ENCODE measurements at places on chromosomes 1 and 21.

- DNase-seq, result no peak
These were observed 176.6 kb downstream of the NRIP1 start for GRCh38 chr21:14888202-14888601.

- peak; percentile 44 for DNase-seq
These were observed 6.7 kb upstream of the HUNK start for GRCh38 chr21:31866077-31866511.

DNA sequence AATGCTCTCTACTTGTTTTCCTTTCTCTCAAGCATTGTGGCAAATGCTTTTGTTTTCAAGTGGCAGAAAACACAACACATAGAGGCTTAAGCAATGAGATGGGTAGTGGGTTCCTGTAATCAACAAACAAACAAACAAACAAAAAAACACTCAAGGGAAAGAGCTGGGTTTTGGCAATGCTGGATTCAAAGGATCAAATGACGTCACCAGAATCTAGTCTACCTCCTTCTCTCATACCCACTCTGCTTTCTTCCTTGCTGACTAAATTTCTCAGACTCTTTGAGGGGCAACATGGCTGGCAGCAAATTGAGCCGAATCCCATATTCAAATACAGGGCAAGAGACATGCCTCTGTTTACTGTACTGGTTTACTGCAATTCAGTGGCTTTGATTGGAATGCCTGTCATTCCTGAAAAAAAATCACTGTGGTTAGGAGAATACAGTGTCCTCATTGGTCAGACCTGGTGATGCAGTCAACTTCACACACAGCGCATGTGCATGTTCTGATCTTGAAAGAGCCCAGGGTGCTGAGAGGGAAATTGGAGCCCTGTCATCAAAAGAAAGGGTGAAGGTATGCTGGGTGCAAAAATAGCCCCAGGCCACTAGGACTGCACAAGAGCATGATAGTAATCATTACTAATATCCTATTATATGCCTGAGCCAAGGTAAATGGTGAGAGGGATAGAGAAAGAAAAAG is 356.2 kb downstream of the KCTD3 start:
- no peak for DNase-seq

- no peak for DNase-seq
These were observed 73.1 kb downstream of the KIF1B start for GRCh38 chr1:10283318-10283984.

GRCh38 chr1:167746988-167747655 is 25.3 kb downstream of the MPZL1 start:
- DNase-seq, result no peak

DNA sequence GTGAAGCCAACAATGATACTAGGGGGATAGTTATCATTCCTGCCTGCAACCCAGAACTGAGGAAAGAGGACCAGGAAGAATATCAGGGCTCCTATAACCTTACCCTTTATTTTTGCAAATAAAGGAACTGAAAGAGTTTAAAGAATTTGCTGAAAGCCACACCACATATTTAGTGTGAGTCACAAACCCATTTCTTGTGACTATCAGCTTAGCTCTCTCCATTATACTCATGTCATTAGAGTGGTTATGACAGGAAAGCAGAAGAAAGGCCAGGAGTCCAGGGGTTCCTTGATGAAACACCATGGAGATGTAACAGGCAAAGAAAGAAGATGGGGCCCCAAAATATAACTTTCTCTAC is 141.1 kb upstream of the SAMSN1 start:
- no peak for DNase-seq

- no peak for DNase-seq
These were observed 3.8 kb downstream of the TRIM62 start for GRCh38 chr1:33177996-33178540.

GRCh38 chr1:192927496-192927895 is 118.7 kb downstream of the RGS2 start:
- no peak for DNase-seq

GRCh38 chr1:183306317-183307042 is 111.7 kb downstream of the NMNAT2 start:
- no peak for DNase-seq

GRCh38 chr1:229028544-229028943 is 242.4 kb upstream of the RAB4A start:
- no peak for DNase-seq

DNA sequence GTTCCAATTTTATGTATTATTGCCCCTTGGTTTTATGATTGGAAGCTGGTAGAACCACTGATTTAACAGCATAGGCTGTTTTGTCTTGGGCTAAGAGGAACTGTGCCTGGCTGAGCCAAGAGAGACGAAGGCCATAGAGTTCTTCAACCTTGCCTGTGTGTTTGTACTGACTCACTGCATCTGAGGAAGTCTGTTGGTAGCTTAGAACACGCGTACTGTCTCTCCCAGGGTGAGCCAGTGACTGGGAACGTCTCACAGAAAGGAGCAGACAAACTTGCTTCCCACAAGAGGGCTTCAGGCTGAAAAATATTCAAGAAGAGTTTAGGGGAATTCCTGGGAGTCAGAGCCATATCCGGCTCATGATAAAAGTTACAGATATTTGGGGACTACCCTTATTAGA is 14.9 kb downstream of the TMEM51 start:
- no peak for DNase-seq

GRCh38 chr1:107439567-107439966 is 298.7 kb downstream of the NTNG1 start:
- DNase-seq, result no peak

GRCh38 chr1:108209456-108210108 is 9.4 kb upstream of the SLC25A24 start:
- DNase-seq, result no peak

DNA sequence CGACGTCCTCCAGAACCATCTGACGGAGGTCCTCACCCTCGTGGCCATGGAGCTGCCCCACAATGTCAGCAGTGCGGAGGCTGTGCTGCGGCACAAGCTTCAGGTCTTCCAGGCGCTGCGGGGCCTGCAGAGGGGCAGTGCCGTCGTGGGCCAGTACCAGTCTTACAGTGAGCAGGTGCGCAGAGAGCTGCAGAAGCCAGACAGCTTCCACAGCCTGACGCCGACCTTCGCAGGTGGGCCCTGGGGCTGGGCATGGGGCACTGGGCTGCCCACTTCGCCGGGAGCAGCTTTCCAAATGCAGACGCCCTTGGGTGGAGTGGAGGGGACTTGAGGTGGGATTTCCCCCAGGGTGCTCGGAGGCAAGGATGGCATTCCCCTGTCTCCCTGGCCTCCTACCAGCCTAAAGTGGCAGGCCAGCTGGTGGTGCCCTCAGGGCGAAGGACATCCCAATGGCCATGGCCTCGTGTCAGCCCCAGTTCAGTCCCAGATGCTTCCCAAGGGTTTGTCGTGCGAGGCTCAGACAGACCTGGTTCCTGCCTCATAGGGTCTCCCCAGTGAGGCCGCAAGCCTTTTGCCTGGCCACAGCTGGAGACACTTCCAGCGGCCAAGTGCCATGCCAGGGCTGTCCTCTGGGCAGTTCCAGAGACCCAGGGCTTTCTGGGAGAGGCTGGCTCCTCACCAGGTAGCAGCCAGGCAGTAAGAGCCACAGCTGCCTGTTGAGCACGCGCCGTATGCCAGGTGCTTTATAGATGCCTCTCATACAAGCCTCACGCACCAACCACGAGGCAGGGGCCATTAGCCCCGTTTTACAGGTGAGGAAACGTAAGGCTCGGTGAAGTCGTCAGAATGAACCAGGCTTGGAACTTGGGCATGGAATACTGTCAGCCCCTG is 27.8 kb downstream of the H6PD start:
- DNase-seq, result no peak

GRCh38 chr1:244248426-244248825 is 197.3 kb downstream of the ZBTB18 start:
- no peak for DNase-seq

DNA sequence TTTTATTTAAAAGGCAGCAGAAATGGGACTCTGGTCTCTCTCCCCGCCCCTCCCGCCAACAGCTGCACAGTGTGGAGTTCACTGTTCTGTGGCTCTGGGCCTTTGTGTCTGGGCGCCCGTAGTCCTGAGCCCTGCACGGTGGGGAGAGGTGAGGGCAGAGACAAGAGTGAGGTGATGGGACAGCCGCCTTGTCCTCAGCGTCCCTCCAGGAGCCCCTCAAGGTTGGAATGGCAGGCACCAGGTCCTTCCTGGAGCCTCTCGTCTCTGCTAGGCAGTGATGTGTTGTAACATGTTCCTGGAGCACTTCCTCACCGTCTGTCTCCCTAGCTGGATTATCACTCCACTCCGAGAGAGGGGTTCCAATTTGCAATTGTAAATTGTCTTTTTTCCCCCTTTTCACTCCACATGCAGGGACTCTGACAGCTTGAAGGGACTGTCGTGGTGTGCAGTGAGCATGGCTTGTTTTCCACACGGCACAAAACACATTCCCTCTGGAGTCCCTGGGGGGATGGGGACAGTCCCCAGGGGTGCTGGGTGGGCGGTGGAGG is 44.6 kb upstream of the C1orf174 start:
- no peak for DNase-seq

DNA sequence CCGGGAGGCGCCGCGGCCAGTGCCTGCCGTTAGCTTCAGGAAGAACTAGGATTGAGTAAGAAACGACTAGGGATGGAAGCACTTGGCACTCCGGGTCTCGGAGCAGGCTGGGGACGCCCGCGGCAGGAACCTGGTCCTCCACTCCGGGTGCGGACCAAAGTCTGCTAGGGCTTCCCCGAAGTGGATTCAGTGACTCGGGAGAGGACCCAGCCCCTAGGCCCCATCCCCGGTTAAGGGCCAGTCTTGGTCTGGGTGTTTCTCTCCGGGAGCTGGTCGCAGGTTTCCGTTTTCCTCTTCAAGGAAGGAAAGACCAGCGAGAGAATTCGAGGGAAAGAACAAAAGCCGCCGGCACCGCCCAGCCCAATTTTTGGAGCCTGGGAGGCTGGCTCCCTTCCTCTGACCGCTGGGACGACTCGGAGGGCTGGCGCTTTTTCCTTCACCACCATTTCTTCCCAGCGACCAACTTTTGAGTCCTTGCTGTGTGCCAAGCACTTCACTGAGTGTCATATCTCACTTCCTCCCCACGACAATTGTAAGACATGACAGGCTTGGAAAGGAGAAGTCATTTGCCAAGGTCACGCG is 16.8 kb upstream of the STMN1 start:
- peak; percentile 8 for DNase-seq

DNA sequence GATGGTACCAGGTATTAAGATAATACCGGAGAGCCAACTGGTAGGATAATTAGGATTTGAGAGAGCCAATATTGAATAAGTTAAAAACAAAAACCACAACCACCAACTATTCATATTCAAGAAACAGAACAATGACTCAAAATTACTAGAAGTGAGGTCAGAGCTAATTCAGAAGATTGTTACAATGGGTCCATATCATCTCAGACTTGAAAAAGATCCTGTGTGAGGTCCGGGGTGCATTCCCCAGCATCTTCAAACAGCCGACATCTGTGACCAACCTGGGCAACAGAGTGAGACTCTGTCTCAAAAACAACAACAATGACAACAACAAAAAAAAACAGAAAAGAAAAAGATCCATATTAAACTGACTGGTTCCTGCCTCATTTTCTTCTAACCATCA is 18.6 kb downstream of the AK2 start:
- no peak for DNase-seq

- DNase-seq, result no peak
These were observed 10.3 kb upstream of the TEDDM1 start for GRCh38 chr1:182410620-182411273.

DNA sequence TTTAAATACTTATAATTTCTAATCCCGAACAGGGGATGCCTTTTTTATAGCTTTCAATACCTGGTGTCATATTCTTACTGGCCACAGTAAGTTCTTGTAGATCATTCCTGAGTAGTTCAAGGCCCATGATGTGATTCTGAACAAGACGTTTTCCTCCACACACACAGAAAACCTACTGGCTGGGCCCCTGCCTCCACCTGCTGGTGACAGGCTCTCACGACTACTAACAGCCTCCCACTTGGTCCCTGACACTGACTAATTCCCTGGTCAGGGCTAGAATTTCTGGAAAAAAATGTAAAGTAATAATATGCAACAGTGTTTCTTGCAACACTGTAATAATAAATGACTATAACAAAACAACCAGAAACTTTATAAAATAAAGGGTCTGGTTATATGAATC is 50.4 kb upstream of the RIPK4 start:
- DNase-seq, result no peak

DNA sequence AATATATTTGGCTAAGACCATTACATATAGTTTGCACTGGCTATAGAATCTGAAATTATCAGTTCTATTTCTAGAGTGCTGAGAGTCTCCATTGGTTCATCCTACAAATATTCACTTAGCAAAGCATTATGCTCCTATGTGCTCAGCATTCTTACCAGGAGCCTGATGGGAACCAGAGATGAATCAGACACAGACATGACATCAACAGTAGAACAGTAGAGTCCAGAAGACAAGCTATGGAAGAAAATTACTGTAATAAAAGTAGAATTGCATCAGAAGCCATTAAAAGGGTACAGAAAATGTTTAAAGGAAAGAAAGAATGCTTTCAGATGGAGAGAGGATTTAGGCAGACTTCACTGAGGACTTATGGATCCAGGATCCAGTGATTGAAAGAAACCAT is 271.7 kb upstream of the SNX7 start:
- no peak for DNase-seq

- no peak for DNase-seq
These were observed 26.2 kb downstream of the LEMD1 start for GRCh38 chr1:205395616-205396015.

DNA sequence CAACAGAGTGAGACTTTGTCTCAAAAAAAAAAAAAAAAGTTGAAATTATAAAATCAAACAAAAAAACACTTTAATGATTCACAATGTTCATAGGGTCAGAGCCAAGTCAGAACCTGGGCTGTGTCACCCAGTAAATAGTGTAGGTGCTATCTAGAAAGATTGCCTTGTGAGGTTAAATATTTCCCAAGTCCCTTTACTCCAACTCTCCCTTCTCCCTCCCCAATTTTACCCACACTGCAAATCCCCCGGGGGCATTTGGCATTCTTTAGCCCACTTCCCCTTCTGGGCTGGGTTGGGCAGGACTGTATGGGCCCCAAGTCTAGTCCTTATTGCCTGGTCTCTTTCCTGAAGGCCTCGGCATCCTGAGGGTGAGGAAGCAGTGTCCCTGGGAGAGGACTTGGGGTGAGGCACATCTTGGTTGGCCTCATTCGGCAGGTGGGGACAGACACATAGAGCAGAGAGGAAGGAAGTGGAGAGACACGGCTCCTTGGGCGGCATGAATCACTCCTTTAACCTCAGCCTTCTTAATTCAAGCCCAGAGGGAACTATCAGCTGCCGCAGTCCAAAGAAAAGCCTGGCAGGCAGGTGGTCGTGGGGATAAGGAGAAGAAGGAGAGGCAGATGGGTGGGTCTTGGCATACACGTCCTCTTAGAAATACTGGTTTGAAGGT is 8.2 kb downstream of the ADORA1 start:
- DNase-seq, result no peak
